MCF 10A (cell line): ENCODE measurements at places on chromosomes 16 and 17.
A peak's percentile ranks its signal among the peaks of the same experiment; 100 is the strongest.

DNA sequence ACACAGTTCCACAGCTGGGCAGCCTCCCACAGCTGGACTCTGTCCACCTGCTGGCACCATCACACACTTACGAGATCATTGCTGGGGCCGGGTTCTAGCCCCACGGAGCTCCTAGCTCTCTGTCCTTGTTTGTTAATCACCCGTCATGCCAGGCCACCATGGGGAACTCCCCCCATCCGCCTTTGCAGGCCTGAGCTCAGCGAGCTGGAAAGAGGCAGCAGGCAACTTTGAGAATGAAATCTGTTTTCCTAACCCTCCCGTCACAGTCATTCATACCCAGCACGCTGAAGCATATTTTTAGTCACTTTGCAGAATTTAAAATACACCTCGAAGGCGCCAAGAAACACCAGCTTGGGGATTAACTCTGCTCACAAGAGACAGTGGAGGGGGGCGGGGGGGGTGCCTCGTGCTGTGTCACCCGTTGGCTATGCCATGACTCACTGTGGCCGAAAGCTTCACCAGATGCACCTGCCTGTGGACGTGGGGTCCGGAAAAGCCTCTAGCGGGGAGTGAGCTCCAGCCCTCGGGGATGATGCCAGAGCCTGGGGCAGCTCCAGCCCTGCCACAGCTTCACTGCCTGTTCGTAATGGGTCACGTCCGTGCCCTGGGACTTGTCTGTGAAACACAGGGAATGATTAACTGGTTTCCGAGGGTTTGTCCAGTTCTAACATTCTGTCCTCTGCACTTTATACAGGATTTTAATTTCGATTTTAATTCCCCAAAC is 1.4 kb upstream of the SPNS2 start:
- peak; percentile 27 for DNase-seq

DNA sequence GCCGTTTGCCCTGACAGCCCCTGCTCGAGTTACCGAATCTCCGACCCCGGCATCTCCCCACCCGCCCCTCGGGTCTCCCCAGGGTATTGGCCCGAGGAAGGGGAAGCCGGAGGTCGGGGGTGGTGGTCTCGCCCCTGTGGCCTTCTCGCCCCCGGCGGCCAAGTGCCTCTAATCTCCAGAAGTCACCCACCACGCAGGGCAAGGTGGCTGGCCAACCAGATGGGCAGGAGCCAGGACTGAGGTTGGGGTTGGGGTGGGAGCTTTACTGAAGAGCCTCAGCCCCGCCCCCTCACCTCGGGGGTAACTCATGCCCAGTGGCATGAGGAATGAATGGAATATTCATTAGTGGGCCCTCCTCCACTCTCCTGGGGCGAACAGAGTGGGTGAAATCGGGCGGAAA is 637 bp downstream of the DHRS11 start:
- no peak for DNase-seq

DNA sequence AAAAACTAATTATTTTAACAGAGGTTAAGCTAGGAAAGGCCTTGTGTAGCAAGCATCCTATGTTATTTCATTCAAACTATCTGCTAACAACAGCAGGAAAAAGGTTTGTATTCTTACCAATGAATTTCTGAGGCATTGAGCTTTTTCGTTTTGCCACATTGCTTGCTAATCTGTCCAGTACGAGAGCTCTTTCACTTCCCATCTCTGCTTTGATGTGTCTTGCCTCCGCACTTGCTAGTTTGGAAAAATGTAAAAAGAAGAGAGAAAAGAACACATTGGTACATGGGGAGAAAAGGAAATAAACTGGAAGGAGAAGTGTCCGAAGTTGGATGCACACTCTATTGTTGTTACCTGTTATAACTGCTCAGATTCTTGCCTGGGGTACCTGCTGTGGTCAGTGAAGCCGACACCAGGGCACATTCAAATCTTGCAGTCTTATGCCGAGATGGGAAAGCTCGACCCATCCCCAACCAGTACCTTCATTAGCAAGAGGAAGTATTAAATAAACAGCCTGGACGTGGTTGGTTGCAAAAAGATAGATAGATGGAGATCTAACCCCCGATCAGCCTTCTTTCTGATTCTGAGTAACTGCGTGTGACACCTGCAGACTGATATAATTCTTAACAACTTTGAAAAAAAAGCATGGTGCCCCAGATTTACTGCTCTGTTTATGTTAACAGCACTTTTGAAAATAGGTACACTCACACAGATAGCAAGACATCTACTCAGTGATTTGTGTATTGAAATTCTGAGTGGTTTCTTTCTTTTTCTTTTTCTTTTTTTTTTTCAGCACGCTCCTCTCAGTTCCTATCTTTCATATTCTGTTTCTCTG is 40.0 kb downstream of the GRB7 start:
- DNase-seq: no peak

DNA sequence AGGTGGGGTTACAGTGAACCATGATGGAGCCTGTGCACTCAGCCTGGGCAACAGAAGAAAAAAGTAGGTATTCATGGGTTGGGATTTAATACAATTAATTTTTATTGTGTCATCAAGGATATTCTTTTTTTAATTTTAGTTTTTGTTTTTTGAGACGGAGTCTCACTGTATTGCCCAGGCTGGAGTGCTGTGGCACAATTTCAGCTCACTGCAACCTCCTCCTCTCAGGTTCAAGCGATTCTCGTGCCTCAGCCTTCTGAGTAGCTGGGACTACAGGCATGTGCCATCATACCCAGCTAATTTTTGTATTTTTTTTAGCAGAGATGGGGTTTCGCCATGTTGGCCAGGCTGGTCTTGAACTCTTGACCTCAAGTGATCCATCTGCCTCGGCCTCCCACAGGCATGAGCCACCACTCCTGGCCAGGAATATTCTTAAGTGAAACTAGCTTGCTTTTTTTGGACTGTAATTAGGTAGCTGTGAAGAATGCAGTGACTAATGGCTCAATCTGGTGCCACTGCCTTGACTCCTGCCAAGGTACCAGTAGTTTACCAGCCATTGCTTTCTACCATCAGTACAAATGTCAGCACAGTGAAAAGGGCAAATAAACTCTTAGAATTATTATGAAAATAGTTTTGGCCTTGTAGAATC is 4.8 kb downstream of the PPM1D start:
- DNase-seq: peak; percentile 69

DNA sequence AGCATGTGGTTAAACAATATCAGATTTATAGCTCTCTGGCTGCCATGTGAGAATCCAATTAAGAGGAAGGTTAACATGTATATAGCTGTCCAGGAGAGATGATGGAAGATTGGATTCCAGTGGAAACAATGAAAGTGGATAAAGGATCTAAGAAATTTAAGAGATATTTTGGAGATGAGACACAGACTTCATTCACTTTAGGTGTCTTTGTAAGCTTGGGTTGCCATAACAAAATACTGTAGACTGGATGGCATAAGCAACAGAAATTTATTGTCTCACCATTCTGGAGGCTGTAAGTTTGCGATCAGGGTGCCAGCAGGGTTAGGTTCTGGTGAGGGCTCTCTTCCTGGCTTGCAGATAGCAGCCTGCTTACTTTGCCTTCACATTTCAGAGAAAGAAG is 155.9 kb upstream of the MYOCD start:
- DNase-seq: no peak

- peak; percentile 67 for DNase-seq
Observed at GRCh38 chr16:47644166-47644565, 183.0 kb downstream of the PHKB start.

DNA sequence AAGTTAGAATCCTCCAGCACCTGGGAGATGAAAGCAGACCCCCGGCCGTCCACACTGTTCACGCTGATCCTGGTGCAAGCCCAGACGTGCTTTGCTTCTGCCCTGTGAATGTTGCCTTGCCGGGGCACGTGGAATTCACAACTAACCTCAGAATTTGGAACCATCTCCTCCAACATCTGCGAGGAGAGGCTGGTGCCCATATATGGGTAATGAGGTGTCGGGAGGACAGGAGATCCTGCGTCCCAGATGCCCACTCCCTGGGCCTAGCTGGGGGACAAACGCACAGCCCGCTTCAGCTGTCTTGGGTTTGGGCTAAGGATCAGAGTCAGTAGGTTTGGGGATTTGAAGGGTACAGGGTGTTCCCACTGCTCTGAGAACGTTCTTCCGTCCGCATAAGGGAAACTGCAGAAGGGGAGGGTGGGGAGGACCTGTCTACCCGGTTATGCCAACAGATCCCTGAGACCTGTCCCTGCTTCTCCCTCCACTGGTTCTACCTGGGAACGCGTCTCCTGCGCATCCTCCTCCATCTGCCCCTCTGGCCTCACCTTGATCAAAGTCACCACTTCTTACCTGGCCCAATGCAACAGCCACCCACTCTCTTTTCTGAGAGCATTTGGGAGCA is 14.1 kb downstream of the PPL start:
- peak; percentile 25 for DNase-seq

DNA sequence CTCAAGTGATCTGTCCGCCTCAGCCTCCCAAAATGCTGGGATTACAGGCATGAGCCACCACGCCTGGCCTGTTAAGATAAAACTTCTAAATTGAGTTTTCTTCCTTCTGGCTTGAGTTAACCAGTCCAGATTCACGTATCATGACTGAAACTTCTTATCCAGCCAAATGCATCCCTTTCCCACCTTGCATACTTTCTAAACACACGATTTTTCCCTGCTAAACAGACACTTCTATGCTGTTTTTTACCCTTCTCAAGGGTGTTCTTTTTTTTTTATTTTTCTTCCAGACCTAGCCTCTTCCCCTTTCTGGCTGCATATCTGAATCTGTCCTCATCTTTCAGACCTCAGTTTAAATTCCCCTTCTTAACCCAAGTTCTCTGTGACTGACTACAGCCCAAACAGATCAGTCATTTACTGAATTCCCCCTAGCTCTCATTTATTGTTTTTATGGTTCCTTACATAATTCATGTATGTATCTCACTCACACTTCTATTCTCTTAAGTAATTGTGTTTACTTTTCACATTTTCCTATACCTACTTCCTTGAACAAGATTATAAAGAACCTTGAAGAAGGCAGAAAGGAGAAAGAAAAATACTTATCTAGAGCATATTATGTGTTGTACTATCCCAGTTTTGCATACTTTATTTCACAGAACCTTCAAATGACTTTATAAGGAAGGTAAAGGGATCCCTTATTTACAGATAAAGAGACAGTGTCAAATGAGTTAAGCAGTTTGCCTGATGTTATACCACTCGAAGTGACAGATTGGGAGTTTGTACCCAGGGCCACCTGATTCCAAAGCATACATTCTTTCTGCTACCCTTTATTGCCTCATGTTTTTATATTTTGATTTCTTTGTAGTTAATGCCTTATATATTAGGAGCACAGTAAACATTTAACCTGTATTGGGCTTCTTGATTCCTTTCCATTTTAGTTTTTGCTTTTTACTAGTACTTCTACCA is 5.2 kb downstream of the EVI2B start:
- no peak for DNase-seq
